Glomerular endothelial cell (primary cell): ENCODE measurements at places on chromosomes 2 and 18. TPM values are rescaled to one million over a fixed set of nuclear protein-coding genes. Genes with fewer than 3 reads are reported as not detected.

The CRYGD gene
- total RNA-seq: not detected in 2 replicates

The SMYD1 gene
- total RNA-seq: not detected in 2 replicates

The ST8SIA3 gene
- total RNA-seq: not detected in 2 replicates

The TDRD15 gene
- not detected in 2 replicates for total RNA-seq

The OTOF gene
- total RNA-seq: 0.18 TPM in 1 of 2 replicates, not detected in the other

The CD302 gene
- 5.1 and 8.2 TPM in 2 replicates for total RNA-seq

The ERFE gene
- total RNA-seq: 34.1 and 64.1 TPM in 2 replicates

The ZDBF2 gene
- total RNA-seq: 6.3 and 8.2 TPM in 2 replicates

The ZNF804A gene
- total RNA-seq: 0.82 TPM in 1 of 2 replicates, not detected in the other

The REEP1 gene
- total RNA-seq: 0.05 and 0.06 TPM in 2 replicates

The LRP1B gene
- total RNA-seq: 0.05 TPM in 1 of 2 replicates, not detected in the other
